ENCODE measurements at places on chromosomes 7 and 10.

GRCh38 chr7:137970253-137970975, 31.5 kb downstream of the CREB3L2 start:
- no peak for DNase-seq

DNA sequence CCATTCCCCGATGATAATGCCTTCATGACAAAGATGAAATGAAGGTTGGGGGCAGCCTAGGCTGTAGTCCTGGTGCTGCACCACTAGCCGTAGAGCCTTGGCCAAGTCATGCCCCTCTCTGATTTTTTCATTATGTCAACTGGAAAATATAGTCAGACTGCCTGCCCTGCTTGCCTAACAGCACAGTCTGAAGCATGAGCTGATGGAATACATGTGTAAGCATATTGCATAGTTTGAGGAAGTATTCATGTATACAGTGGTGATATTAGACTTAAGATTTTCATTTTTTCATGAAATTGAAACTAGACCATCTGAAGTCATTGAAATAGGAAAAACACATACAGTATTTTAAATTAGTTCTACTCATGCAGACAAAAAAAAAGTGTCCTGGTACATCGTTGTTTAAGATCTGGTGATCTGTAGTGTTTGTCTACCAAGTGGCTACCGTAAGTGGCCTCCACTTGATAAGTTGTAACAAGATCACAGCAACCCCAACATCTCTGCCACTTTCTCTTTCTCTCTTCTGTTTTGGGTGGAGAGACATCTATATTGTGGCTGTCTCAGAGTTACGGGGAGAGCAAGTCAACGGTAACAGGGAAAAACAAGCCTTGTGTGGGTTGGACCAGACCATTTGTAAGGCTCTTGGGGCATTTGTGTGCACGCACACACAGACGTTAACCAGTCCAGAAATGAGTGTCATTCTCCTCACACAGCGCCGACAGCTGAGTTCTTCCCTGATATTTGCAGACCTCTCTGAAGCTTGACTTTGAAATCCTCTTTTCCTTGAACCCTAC, 716.6 kb upstream of the GALNT17 start:
- no peak for DNase-seq

- no peak for DNase-seq
These were observed 730 bp downstream of the LARP4B start for GRCh38 chr10:930625-931325.

GRCh38 chr7:617614-618538, 98.2 kb upstream of the PDGFA start:
- DNase-seq = no peak

GRCh38 chr10:122306282-122306681, 35.2 kb downstream of the BTBD16 start:
- no peak for DNase-seq

DNA sequence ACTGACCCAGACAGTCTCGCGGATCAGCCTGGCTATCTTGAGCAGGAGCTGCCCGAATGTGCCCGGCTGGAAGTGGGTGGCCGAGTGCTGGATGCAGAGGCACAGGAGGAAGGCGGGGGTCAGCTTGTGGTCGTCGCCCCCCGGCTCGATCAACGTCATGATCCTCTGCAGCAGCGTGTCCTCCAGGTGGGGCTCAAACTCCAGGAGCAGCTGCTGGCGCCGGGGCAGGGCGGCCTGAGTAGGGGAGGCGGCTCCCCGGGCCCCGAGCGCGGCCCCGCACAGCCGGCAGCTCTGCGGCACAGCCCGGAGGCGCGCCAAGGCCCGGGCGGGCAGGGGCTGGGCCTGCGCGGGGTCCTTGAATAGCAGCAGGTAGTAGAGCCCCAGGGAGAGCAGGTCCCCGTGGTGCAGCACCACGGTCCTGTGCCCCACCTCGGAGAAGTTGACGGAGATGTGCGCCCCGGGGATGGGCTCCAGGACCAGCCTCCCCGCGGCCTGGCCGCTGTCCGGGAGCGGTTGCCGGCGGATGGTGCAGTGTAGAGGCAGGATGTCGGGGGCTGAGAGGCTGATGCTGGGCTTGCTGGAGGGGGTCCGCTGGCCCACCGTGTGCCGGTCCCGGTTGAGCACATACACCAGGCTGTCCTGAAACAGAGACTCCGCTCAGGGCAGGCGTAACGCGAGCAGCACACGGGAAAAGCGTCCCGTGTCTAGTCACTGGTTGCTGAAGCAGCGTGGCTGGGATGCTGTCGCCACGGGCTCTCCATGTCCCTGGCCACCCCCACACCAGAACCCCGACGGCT, 27.0 kb downstream of the PAPOLB start:
- no peak for DNase-seq

GRCh38 chr10:5468262-5469106, 30.9 kb downstream of the CALML5 start:
- DNase-seq = no peak

DNA sequence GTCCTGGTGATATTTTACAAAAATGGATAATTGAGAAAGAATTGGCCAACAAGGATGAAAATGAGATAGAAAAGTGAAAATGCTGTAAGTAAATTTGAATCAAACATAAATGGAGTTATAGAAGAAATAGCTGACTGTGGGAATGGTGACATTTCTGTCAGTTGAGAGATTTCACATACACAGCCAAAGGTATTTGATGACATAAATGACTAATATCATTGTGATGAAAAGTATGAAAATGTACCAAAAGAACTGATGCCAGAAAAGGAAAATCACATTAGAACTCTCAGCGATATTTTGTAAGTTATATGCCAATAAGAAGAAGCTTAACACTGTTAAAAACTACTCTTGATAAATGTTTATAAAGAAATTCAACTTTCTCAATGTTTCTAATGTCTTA, 54.9 kb downstream of the TFPI2 start:
- DNase-seq = no peak

- no peak for DNase-seq
These were observed 196.1 kb downstream of the GRID1 start for GRCh38 chr10:86170255-86171108.

- no peak for DNase-seq
These were observed 66.0 kb downstream of the JCAD start for GRCh38 chr10:29993319-29993915.

DNA sequence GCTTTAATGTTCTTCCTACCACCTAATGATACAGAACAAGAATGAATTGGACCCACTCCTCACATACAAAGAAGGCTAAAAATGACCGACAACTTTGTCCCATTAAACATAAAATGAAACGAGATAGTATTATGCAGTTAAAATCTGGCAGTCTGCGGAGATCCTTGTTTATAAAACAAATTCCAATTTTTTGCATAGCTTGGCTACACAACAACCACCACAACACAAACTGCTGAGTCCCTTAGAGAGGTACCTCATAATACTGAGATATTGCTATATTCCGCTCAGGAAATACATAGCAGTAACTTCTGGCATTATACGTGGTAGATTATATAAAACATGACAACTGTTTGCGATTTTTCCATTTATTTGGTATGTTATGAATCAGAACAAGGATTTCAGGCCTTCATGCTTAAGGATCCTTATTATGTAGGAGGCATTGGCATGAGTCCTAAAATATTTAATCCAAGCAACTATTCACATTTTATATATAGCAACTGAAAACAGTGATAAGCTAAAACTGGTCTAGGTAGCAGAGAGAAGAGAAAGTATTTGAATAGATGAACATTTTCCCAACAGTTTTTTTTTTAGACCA, 96.0 kb downstream of the ANK3 start:
- no peak for DNase-seq

DNA sequence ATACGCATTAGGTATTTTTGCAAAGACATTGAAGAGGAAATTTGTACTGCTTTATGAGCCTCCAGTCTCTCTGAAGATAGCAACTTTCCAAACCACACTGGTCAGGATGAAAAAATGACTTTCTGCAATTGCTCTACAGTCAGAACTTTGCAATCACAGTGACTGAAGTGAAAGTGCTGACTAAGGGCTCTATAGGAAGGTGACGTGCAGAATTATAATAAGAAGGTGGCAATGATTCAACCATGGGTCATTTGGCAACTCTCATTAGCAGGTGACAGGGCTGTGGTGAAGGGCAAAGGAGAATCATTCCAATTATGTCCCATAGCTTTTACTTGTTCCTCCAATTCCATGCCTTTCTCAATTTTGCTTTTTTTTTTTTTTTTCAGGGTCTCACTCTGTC, 311.0 kb downstream of the ANKRD30A start:
- no peak for DNase-seq

DNA sequence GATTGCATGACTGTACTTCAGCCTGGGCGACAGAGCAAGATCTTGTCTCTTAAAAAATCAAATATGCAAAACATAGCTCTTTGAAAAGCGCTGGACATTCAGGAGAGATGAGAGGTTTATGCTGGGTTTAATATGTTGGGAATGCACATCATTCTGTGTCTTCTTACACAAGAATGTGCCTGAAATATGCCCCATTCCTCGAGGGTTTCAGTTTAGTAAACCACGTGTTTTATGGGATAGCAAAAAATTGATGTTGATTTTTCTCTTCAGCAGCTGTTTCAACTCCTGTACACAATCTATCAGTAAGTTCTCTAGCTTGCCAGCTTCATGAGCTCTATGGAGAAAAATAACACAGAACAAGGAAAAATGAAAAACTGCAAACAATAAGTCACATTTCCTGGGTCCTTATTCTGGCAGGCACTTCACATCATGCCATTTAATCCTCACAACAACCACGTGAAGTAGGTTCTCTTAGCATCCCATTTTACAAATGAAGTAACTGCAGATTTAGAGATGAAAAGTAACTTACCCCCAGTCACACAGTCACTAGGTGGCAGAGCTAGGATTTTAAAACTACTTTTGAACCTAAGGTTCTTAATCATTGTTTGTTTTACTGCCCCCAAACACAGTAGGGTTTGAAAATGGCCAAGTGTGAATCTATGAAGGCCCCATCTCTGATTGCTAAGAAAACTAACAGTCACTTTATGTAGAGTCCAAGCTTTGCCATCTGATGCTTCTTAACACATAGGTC, 423.6 kb downstream of the PHTF2 start:
- DNase-seq = no peak
